ENCODE measurements at places on chromosomes 7 and 10.

DNA sequence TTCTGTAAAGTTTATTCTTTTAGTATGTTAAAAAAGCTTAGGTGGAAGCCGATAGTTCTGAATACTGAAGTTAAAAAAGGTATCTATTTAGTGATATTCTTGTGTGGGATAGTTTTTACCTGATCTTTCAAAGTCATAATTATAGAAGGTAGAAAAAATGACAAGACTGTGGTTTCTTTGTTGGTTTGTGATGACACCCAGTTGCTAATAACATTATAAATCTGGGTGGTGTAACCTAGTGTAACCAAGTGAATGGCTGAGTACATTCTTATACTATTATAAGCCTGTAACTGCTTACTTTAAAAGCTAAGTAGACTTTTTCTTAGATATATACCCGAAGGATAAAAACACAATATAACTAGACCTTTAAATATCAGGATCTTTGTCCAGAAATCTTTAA is 2.3 kb downstream of the CDK13 start:
- DNase-seq: peak; percentile 59

GRCh38 chr10:100046021-100046486 is 35.6 kb downstream of the CPN1 start:
- peak; percentile 80 for DNase-seq

DNA sequence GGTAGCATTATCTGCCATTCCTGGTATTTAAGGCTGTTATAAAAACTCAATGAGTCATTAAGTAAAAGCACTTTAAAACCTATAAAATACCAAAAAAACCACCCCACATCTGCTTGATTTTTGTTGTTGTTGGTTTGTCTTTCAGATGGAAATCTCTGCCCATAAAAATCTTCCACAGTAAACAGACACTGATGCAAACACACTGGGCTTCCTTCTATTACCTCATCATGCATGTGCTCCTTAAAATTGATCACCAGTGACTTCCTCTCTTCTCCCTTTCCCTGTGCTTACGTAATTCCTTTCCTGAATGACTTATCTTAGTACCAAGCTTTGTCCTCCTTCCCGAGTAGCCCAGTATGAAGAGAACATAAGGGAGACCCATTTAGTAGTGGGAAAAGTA is 167.2 kb downstream of the EVX1 start:
- DNase-seq: peak; percentile 2

- no peak for DNase-seq
Measured at GRCh38 chr7:51292596-51292995, 24.0 kb downstream of the COBL start.

DNA sequence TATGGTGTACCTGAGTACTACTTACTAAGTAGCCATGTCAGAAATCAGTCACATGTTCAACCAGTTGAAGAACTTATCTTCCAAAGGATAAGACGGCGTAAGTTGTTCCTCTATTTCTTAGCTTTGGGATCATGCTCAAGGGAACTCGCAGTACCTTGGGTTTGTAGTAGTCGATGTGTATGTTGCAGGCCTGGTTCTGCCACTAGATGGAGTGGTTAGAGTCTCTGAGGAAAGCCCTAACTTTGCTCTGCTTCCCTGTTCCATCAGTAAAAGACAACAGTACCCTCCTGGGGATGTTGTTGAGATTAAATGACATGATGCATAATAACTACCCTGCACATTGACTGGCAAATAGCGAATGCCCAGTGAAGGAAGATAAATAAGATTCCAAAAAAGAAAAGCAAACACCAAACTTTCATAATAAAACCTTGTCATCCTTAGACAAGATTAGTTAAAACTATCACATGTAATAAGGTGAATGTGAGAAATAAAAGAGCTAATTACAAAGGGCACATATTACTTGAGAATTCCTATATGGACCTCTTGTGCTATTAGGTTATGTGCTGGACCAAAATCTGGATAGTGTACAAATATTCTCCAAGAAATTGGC is 165.9 kb downstream of the ABCA13 start:
- peak; percentile 3 for DNase-seq

GRCh38 chr7:96212474-96212873 is 109.4 kb downstream of the SLC25A13 start:
- DNase-seq: no peak

- DNase-seq: no peak
Measured at GRCh38 chr10:126387931-126388911, at the start of gene ADAM12. TSS of gene ADAM12 (minus strand) at chr10:126388477. CDS start at chr10:126388145, 332 bp downstream.

DNA sequence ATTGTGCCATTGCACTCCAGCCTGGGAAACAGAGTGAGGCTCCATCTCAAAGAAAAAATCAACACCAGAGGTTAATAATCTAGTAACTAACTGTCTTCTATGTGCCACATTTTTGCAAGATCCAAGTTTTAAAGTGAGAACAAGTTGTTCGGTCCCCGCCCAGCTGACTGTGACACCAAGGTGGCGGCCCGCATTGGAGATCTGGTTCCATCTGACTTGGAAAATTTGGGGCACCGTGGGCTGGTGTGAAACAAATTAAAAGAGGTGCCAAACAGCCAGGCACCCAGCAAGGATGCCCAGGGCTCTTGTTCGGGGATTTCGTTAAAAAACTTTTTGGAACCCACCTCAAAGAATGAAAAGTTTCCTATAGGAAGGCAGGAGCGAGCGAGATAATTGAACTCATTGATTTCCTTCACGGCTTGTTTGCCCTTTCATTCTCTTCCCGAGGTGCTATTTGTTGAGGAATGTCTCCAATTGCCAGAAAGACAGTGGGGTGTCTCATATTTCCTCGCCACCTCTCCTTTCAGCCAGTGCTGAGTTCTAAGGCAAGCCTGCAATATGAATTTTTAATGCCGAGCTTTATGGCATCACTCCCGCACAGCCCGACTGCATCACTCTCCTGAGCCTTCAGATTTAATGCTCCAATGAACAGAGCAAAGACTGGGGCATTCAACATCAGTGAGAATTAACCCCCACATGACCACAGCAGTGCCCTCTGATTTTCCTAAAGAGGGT is 156.9 kb upstream of the SH2B2 start:
- no peak for DNase-seq

DNA sequence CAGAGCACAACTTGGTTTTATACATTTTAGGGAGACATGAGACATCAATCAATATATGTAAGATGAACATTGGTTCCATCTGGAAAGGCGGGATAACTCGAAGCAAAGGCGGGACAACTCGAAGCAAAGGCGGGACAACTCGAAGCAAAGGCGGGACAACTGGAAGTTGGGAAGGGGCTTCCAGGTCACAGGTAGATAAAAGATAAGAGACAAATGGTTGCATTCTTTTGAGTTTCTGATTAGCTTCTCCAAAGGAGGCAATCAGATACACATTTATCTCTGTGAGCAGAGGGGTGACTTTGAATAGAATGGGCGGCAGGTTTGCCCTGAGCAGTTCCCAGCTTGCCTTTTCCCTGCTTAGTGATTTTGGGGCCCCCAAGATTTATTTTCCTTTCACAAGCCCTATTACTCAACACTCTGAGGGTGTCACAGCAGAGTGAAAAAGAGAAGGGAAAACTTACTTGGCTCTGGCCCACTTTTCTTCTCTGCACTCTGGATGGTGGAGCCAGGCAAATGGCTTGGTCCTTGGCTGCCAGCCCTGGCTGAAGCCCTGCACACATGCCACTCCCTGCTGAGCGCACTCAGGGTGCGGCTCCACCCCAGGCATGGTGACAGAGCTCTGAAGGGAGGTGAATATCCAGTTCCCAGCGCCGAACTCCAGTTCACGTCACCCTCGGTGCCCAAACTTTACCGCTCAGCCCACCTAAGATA is 46.7 kb downstream of the PARD3 start:
- no peak for DNase-seq

- DNase-seq: no peak
Measured at GRCh38 chr10:33164060-33164709, 170.3 kb downstream of the NRP1 start.

GRCh38 chr7:65744406-65744805 is 128.5 kb upstream of the VKORC1L1 start:
- DNase-seq: no peak

DNA sequence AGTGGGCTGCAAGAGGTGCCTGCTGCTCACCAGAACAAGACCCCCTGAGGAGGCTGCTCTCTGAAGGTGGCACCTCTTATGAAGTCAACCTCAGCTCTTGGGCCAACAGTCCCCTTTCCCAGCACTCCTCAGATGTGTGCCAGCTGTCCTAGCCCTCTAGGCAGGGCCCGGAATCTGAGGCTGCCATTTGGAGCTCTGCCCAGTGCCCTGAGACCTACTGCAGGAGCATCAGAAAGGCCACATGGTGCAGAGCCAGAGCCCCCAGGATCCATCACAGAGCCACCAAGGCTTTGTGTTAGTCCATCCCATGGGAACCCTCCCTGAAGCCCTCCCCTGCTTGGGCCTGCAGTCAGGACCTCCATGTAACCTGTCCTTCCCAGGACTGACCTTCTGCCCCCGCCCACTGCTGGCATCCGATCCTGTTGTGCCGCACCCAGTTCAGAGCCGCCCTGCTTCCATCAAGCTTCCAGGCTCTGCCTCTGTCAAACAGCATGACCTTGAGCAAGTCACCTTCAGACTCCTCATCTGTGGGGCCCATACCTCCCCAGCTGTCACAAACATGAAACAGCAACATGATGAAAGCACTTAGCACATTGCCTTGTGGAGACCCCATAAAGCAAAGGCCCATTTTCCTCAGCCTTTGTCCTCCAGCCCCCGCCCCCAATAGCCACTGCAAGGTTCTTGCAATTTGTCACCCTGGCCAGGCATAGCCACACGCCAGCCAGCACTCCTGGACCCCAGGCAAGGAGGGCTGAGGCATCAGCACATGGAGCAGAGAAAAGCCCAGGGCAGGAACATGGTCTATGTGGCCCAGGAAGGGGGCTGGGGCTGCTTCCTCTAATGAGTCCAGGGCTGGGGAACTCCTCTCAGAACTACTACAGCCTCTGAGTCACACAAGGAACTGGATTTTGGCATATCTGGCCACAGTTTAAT is 51.7 kb downstream of the GRID1 start:
- DNase-seq: no peak

DNA sequence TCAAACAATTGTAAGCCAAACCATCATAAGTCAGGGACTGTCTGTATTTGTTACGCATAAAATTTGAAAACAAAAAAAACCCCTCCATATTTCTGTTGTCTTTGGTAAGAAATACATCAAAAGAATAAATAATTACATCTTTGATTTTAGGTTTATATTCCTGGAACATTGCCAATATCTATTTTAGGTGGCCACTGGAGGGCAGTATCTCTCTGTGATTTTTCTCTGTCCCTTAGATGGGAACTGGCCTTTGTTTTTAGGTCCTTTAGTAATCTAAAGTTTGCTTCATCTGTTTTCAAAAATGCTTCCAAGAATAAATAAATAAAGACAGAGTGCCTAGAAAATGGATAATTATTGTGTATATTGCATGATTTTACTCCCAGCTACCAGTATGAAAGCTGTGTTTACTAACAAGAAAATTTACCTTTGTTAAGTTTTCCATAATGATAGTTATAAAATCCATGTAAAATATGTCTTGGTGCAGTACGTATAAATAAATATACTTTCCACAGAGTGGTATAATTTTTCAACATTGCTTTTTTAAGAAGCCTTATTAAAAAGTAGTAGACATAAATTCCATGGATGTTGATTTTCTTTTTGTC is 64.2 kb downstream of the PHYHIPL start:
- peak; percentile 33 for DNase-seq

DNA sequence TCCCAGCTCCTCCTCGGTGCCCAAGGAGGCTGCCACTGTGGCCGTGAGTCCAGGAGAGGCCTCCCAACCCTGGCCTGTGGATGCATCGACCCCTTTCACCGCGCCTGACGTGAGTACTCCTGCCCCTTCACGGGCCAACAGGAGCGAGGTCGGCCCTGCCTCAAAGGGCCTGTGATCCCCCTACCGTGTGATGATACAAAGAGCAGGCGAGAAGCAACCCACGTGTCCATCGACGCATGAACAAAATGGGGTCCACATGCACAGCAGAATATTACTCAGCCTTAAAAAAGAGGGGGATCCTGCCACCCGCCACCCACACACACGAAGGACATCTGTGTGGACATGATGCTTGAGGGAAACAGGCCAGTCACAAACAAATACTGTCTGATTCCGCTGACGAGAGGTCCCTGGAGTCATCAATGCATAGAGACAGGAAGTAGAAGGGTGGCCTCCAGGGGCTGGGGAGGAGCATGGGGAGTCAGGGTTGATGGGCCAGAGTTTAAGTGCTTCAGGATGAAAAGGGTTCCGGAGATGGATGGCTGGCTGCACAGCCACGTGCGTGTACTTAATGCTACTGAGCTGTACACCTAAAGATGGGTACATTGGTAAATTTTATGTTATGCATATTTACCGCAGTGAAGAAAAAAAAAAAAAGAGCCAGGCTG is 151.9 kb downstream of the PRKAG2 start:
- DNase-seq: no peak

- no peak for DNase-seq
Measured at GRCh38 chr10:114479307-114479706, 75.0 kb upstream of the AFAP1L2 start.

- no peak for DNase-seq
Measured at GRCh38 chr10:116761883-116762282, 19.5 kb upstream of the HSPA12A start.

GRCh38 chr10:30786131-30786530 is 156.6 kb upstream of the LYZL2 start:
- DNase-seq: peak; percentile 42
